GOT3 (cell line): ENCODE measurements at places on chromosomes 3 and 15.

DNA sequence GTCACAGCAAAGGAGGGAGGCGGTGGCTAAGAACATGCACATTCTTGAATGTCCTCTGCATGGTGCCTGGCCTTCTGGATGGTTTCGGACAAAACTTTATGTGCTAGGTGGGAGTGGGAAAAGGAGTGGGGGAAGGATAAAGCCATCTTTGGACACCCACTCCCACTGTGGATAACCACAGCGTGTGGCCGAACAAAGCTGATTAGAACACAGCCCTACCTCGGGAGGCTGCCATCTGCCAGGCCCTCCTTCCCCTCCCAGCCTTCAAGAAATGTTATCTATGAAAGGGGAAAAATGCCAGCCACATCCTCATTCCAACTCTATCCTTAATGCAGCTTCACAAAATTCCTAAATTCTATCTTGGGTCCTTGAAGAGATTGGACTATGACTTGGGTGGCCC, 18.8 kb downstream of the AMOTL2 start:
- no peak for DNase-seq

DNA sequence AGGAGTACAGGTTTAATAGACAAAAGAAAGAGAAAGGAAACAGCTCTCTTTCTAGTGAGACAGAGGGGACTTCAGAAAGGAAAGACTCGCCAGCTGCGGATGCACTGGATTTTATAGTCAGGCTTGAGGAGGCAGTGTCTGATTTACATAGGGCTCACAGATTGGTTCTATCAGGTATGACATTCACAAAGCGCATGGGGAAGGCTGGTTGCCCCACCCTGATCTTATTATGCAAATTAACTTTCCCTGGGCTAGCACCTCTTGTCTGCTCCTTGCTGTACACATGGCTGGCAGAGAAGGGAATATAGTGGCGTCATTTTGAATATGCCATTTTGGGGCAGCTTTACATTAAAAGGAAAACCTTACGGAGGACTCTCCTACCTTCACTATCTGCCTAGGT, 938.4 kb upstream of the SEMA6D start:
- DNase-seq: no peak

GRCh38 chr3:138455801-138456716, 21.6 kb downstream of the ESYT3 start:
- DNase-seq: no peak

- DNase-seq: no peak
Observed at GRCh38 chr15:65027593-65027992, 1.8 kb downstream of the MTFMT start.

DNA sequence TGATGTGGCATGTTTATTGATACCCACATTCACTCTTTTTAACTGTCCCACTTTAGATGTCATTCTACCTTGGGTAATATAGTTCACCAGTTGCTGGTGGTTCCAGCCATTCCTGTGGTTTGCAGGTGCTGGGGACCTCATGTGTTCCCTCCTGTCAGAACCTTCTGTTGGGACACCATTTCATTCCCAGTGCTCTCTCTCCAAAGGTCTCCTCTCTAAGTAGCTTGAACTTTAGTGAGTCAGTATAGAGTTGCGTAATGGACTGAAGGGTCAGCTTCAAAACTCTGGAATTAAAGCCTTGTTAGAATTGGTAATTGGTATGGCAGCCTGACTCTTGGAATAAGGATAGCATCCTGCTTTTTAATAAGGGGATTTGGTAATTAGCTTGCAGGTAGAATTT, 108.5 kb downstream of the PLCL2 start:
- no peak for DNase-seq

DNA sequence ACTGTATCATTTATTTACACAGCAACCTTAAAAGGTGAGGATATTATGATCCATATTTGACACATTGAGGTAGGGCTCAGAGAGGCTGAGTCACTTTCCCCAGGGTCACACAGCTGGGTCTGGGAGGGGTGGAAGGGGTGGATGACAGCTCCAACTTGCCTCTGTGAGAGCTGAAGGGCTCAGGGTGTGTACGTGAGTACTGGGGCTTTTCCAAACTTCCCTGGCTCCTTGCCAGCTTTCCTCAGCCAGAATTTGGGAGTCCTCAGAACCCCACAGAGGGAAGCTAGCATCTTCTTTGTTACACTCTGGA, 58.3 kb upstream of the SLC6A11 start:
- no peak for DNase-seq
